A549 treated with Mapracorat at 1 μM for 4 hours (cell line): ENCODE measurements at places on chromosomes 12 and 14. TPM values are rescaled to one million over a fixed set of nuclear protein-coding genes. Genes with fewer than 3 reads are reported as not detected.

The VRTN gene
- not detected in 5 replicates for total RNA-seq

The TSPAN9 gene
- total RNA-seq = 35.2 to 58.1 TPM (median 50.5 TPM) in 5 replicates

The PAPOLA gene
- 75.2 to 88.0 TPM (median 83.7 TPM) in 5 replicates for total RNA-seq

The KRT83 gene
- total RNA-seq = 2.4 to 6.6 TPM (median 6.0 TPM) in 5 replicates

The SEC23A gene
- 49.3 to 97.2 TPM (median 74.3 TPM) in 5 replicates for total RNA-seq

The CLEC6A gene
- total RNA-seq = not detected in 5 replicates

The KRT76 gene
- total RNA-seq = not detected in 5 replicates

The SYNE3 gene
- 0.29 to 0.58 TPM (median 0.38 TPM) in 5 replicates for total RNA-seq

The KLHL33 gene
- total RNA-seq = not detected in 5 replicates

The ACSM4 gene
- total RNA-seq = not detected in 5 replicates

The OTUB2 gene
- total RNA-seq = 2.5 to 3.6 TPM (median 3.0 TPM) in 5 replicates

The CSAD gene
- total RNA-seq = 4.4 to 9.9 TPM (median 6.6 TPM) in 5 replicates

The ITGA7 gene
- total RNA-seq = 0.77 to 1.8 TPM (median 1.0 TPM) in 5 replicates

The ADAM21 gene
- total RNA-seq = 0.06 TPM in 2 of 5 replicates, not detected in the others

The HPD gene
- total RNA-seq = 1.3 to 2.2 TPM (median 1.8 TPM) in 5 replicates

The APOF gene
- total RNA-seq = not detected in 5 replicates

The CMA1 gene
- not detected in 5 replicates for total RNA-seq

The CCDC196 gene
- total RNA-seq = not detected in 5 replicates

The KCNK13 gene
- 0.13 to 0.17 TPM (median 0.14 TPM) in 5 replicates for total RNA-seq

The ADAMTS20 gene
- total RNA-seq = not detected in 5 replicates

The OLR1 gene
- 0.82 to 1.3 TPM (median 1.2 TPM) in 5 replicates for total RNA-seq

The PLEKHG7 gene
- not detected in 5 replicates for total RNA-seq

The FGD4 gene
- 9.6 to 16.2 TPM (median 13.3 TPM) in 5 replicates for total RNA-seq

The NUP107 gene
- 55.4 to 70.1 TPM (median 65.9 TPM) in 5 replicates for total RNA-seq

The CD27 gene
- not detected in 5 replicates for total RNA-seq

The TMEM63C gene
- total RNA-seq = 2.6 to 4.5 TPM (median 3.6 TPM) in 5 replicates

The KRT71 gene
- total RNA-seq = not detected in 5 replicates

The RD3L gene
- total RNA-seq = not detected in 5 replicates

The SIX1 gene
- 5.6 to 8.1 TPM (median 6.8 TPM) in 5 replicates for total RNA-seq

The LRRC43 gene
- total RNA-seq = 0.08 TPM in 1 of 5 replicates, not detected in the others

The PRKD1 gene
- total RNA-seq = 2.0 to 3.1 TPM (median 2.3 TPM) in 5 replicates

The TTC7B gene
- 16.0 to 25.4 TPM (median 19.8 TPM) in 5 replicates for total RNA-seq

The MIP gene
- total RNA-seq = 0.13 to 0.32 TPM (median 0.23 TPM) in 4 of 5 replicates, not detected in the other

The TAS2R9 gene
- total RNA-seq = not detected in 5 replicates

The DHRS2 gene
- 5.4 to 8.5 TPM (median 6.2 TPM) in 5 replicates for total RNA-seq

The CLEC2A gene
- total RNA-seq = not detected in 5 replicates

The MIPOL1 gene
- 2.1 to 3.0 TPM (median 2.6 TPM) in 5 replicates for total RNA-seq

The ZFC3H1 gene
- 13.2 to 17.2 TPM (median 15.4 TPM) in 5 replicates for total RNA-seq

The COCH gene
- 22.0 to 28.1 TPM (median 24.9 TPM) in 5 replicates for total RNA-seq

The NEUROD4 gene
- total RNA-seq = not detected in 5 replicates

The DBX2 gene
- not detected in 5 replicates for total RNA-seq

The LUM gene
- 0.08 to 0.33 TPM (median 0.28 TPM) in 5 replicates for total RNA-seq

The ANG gene
- 8.6 to 11.0 TPM (median 10.1 TPM) in 5 replicates for total RNA-seq

The KRT80 gene
- total RNA-seq = 38.9 to 58.0 TPM (median 46.2 TPM) in 5 replicates

The SIX6 gene
- total RNA-seq = not detected in 5 replicates

The CCDC38 gene
- total RNA-seq = 0.07 to 0.11 TPM (median 0.09 TPM) in 5 replicates

The TRAF3 gene
- 16.1 to 21.7 TPM (median 20.5 TPM) in 5 replicates for total RNA-seq

The TEX52 gene
- not detected in 5 replicates for total RNA-seq

The SMOC1 gene
- total RNA-seq = 14.9 to 22.8 TPM (median 17.4 TPM) in 5 replicates

The NYNRIN gene
- 0.23 to 0.36 TPM (median 0.29 TPM) in 5 replicates for total RNA-seq

The NFE2 gene
- 0.07 TPM in 1 of 5 replicates, not detected in the others for total RNA-seq

The PLEK2 gene
- total RNA-seq = 16.7 to 21.8 TPM (median 18.4 TPM) in 5 replicates

The FAM186B gene
- 0.07 to 0.23 TPM (median 0.15 TPM) in 5 replicates for total RNA-seq

The WNT1 gene
- total RNA-seq = not detected in 5 replicates

The DLK1 gene
- 0.30 to 0.49 TPM (median 0.39 TPM) in 5 replicates for total RNA-seq
